ENCODE measurements at places on chromosomes 6 and 20. TPM values are rescaled to one million over a fixed set of nuclear protein-coding genes. Genes with fewer than 3 reads are reported as not detected.

GRCh38 chr6:24581084-24581669 is 64.8 kb downstream of the KIAA0319 start:
- peak; percentile 95 for DNase-seq
- no peak overlapping the region for H3K27ac ChIP-seq
- H3K27me3 ChIP-seq = no peaks in the 10 kb centered on the region
- H3K4me1 ChIP-seq = peaks cover 8% of the 10 kb centered on the region
- H3K4me3 ChIP-seq = no peak overlapping the region
- H3K36me3 ChIP-seq = no peaks in the 10 kb centered on the region

DNA sequence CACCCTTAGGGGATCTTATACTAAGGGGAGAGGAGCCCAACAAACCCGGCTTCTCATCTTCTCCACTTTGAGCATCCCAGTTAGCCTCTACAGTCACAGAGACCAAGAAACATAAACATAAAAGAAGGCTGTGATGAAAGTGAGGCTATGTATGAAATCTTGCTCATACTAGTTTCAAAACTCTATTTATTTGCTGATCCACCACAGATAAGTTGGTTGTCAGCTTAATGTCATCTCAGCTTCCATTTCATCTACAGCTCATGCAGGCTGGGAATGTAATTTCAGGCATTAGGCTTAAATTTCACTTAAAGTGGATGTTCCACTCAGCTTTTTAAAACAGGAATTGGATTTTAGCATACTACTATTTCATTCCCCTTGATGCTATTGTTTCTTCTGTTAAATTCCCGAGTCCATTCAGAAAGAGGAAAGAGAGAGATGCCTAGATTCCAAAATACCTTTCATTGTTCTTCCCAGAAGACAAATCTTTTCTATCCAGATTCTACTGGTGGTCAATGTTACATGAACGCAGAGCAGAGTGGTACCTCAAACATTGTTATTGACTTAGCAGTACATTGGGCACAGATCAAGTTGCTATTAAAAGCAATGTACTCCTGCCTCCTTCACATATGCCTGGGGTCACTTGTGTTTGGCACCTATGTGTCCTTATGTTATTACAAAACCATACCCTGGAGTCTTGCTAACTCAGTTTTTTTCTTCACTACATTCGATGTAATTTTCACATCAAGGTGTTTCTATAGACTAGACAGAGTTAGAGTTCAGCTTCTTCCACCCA is 149.0 kb downstream of the HACE1 start:
- no peaks in the 10 kb centered on the region for H3K36me3 ChIP-seq
- H3K4me3 ChIP-seq = no peak overlapping the region
- no peak overlapping the region for H3K27ac ChIP-seq
- H3K27me3 ChIP-seq = no peaks in the 10 kb centered on the region
- H3K4me1 ChIP-seq = no peaks in the 10 kb centered on the region

DNA sequence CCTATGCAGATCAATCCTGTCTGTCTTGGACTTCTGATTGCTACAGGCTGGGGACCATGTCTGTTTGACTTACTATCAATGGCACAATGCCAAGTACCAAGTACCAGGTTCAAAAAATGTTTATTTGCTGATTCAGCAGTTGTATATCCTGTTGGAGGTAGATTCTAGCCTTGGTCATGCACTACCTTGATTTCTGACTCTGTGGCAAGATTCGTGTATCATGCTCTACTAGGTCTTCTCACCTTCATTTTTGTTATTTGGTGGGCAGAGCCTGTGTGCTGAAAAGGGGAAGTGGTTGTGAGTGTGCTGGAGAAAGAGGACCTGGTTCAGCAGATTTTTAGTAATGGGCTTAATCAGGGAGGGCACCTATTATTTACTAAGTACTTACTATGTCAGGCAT is 192.4 kb upstream of the MYLIP start:
- no peaks in the 10 kb centered on the region for H3K36me3 ChIP-seq
- no peak overlapping the region for H3K4me3 ChIP-seq
- DNase-seq = no peak
- H3K4me1 ChIP-seq = no peaks in the 10 kb centered on the region

DNA sequence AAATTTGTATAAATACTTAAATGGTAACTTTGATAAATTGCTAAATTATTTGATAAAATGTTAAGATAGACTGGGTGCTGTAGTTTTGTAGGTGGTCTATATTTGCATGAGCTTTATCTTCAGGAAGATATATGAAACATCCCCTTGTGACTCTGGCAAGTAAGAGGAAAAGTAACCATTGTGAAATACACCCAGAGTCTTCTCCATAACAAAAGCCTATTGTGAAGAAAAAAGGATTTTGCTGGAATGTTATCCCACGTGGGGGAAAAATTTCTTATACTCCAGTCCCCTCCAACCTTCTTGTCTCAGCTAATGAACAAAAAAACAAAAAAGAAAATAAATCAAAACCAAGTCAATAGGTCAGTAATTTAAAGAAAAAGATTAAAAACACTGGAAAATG is 600.7 kb downstream of the HDGFL1 start:
- no peak overlapping the region for H3K27ac ChIP-seq
- H3K36me3 ChIP-seq = no peaks in the 10 kb centered on the region
- no peak for DNase-seq
- no peaks in the 10 kb centered on the region for H3K4me1 ChIP-seq
- peak overlapping the region; percentile 74 for H3K4me3 ChIP-seq

DNA sequence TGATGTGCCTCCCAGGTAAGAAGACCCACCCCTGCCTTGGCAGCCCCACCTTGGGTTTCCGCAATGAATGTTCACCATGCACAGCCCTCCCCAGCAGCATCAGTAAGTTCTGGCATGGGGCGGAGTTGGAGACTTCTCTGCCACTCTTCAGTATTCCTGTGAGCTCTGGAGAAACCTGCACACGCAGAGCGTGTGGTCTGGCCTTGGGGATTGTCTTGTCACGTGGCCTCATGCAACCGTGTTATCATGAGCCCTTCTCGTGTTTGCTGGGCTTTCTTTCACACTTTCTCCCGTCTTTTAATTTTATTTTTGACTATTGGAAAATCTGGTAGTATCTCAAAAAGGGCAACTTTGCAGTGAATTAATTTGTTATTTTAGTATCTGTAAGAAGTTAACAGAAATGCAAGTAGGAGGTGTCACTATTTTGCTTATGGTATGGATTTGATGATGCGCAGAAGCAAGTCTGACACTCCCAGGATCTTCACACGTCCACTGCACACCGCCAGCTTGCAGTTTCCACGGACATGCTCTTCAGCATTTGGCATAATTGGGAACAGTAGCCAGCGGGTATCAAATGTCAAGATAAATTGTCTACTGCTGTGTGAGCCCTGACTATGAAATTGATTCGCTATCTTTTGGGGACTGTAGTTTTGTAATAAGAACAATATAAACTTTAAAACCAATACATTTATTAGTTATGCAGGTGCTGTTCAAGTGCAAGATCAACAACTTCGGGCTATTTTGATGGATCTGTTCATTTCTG is 463.5 kb downstream of the QKI start:
- no peaks in the 10 kb centered on the region for H3K36me3 ChIP-seq
- DNase-seq = no peak

RCAN2 gene
- total RNA-seq = 15.7 TPM

DNA sequence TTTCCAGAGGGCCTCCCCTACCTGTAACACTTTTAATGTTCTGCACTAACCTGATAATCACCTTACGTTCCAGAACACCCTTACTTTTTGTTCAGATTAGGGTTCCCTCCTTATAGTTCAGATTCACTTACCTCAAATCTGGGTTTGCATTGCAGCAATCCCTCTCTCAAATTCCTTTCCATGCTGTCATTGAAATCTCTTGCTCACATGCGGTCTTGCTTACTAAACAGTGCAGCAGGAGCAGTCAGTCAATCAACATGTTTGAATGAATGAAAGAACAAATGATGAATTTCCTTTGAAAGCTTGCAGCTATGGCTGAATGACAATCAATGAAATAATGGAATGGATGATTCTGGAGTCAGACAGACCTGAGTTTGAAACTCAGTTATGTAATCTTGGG is 200.1 kb downstream of the HIVEP2 start:
- no peaks in the 10 kb centered on the region for H3K36me3 ChIP-seq
- no peaks in the 10 kb centered on the region for H3K4me1 ChIP-seq
- no peak overlapping the region for H3K27ac ChIP-seq
- no peak overlapping the region for H3K4me3 ChIP-seq
- no peaks in the 10 kb centered on the region for H3K27me3 ChIP-seq

GRCh38 chr6:70110126-70111022 is 192.5 kb downstream of the COL9A1 start:
- no peak overlapping the region for H3K4me3 ChIP-seq
- H3K4me1 ChIP-seq = peaks cover 7% of the 10 kb centered on the region
- no peaks in the 10 kb centered on the region for H3K27me3 ChIP-seq
- no peak overlapping the region for H3K27ac ChIP-seq
- DNase-seq = no peak

CCM2L gene
- total RNA-seq = 5.2 TPM

DNA sequence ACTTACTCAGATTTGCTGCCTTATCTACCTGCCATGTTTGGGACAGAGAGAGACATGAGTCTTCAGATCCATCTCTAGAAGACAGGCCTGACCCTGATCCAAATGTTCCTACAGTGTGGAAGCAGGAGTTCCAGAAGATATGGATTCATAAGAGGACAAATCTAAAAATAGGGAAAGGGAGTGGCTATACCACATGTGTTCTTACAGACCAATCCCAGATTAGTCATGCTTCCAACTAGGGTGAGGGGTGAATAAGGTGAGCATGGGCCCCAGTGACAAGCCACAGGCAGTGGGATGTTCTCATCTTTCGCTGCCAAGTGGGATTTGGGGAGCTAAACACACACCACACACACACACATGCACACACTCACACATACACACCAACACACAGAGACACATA is 670.7 kb upstream of the CITED2 start:
- no peak for DNase-seq
- no peaks in the 10 kb centered on the region for H3K4me1 ChIP-seq
- no peak overlapping the region for H3K27ac ChIP-seq
- H3K27me3 ChIP-seq = no peaks in the 10 kb centered on the region
- no peak overlapping the region for H3K4me3 ChIP-seq
- no peaks in the 10 kb centered on the region for H3K36me3 ChIP-seq

TFAP2B gene
- total RNA-seq = not detected

KCNK17 gene
- 0.23 TPM for total RNA-seq

C20orf204 gene
- total RNA-seq = 5.0 TPM

TCF15 gene
- total RNA-seq = 1.9 TPM

SLC17A1 gene
- total RNA-seq = not detected

FERMT1 gene
- total RNA-seq = 2.5 TPM

TMEM151B gene
- total RNA-seq = 0.51 TPM

- H3K36me3 ChIP-seq = peaks cover 89% of the 10 kb centered on the region
- no peaks in the 10 kb centered on the region for H3K4me1 ChIP-seq
- no peak overlapping the region for H3K4me3 ChIP-seq
- no peaks in the 10 kb centered on the region for H3K27me3 ChIP-seq
- no peak overlapping the region for H3K27ac ChIP-seq
- no peak for DNase-seq
These were observed 6.2 kb downstream of the HEBP2 start for GRCh38 chr6:138410048-138410735.

GRCh38 chr6:15449011-15449410 is 203.1 kb downstream of the JARID2 start:
- no peak for DNase-seq
- H3K4me1 ChIP-seq = peaks cover 27% of the 10 kb centered on the region
- H3K36me3 ChIP-seq = peaks cover 21% of the 10 kb centered on the region
- H3K27ac ChIP-seq = no peak overlapping the region
- no peak overlapping the region for H3K4me3 ChIP-seq
- no peaks in the 10 kb centered on the region for H3K27me3 ChIP-seq

DNA sequence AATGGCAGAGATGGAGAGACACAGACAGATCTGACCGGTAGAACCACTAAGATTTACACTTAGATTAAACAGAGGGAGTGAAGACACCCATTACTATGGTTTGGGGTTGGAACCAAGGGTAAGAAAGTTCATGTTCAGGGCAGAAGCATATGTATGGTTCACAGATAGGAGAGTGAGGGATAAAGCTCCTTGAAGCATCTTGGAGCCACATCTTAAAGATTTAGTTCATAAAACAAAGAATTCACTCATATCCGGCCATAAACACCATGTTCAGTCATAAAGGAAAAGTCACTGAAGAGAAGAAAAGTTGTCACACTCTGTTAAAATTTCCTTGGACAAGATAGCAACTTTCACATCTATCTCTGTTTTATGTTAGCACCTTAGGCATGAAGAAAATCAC is 18.0 kb downstream of the STX7 start:
- H3K27me3 ChIP-seq = no peaks in the 10 kb centered on the region
- H3K36me3 ChIP-seq = peaks cover 37% of the 10 kb centered on the region
- H3K27ac ChIP-seq = no peak overlapping the region
- no peaks in the 10 kb centered on the region for H3K4me1 ChIP-seq
- no peak for DNase-seq

OOEP gene
- total RNA-seq = not detected

DNA sequence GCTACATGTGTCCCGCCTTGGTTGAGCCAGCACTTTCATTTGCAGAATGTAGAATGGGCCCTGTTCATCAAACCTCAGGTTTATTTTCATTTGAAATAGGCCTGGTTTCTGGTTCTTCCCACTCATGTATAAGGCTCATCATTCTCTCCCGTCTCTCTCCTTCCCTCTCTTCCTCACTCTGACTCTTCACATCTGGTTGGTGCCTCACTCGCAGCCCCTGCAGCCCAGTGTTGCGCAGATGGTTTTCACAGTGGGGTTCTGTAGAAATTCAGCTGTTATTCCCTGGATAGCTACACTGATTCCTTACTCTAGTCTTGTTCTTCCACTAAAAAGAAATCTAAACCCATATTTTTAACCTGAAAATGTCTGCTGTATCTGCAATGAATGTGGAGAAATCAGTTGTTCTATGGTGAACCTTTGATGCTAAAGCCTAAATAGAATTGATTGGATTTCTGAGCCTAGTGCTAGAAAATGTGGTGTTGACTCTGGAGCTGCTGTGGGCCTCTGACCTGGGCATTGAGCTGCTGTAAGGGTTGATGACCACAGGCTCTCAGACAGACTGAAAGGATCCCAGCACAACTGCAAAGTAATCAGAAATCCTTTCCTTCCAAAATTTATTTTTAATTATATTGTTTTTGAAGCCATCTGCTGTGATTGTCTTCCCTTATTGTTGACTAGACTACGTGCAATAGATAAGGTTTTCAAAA is 150.3 kb downstream of the TMEM242 start:
- no peak overlapping the region for H3K4me3 ChIP-seq
- no peak overlapping the region for H3K27ac ChIP-seq
- H3K27me3 ChIP-seq = no peaks in the 10 kb centered on the region
- DNase-seq = no peak
- no peaks in the 10 kb centered on the region for H3K4me1 ChIP-seq

BLCAP gene
- total RNA-seq = 20.0 TPM

GRCh38 chr6:36655085-36655724 is 23.3 kb upstream of the CDKN1A start:
- H3K4me1 ChIP-seq = no peaks in the 10 kb centered on the region
- no peak overlapping the region for H3K27ac ChIP-seq
- H3K36me3 ChIP-seq = no peaks in the 10 kb centered on the region
- DNase-seq = no peak
- no peak overlapping the region for H3K4me3 ChIP-seq
- H3K27me3 ChIP-seq = peaks cover 64% of the 10 kb centered on the region

GRCh38 chr6:89977808-89978748 is 83.8 kb downstream of the GJA10 start:
- H3K4me3 ChIP-seq = no peak overlapping the region
- no peaks in the 10 kb centered on the region for H3K36me3 ChIP-seq
- H3K4me1 ChIP-seq = no peaks in the 10 kb centered on the region
- no peak for DNase-seq
- H3K27me3 ChIP-seq = no peaks in the 10 kb centered on the region
